Activated CD8-positive, alpha-beta memory T cell treated with anti-CD3 and anti-CD28 coated beads, Interleukin-2, amount 50 U/mL, for 48 hours (primary cell): ENCODE measurements at places on chromosomes 11 and 22.
A peak's percentile ranks its signal among the peaks of the same experiment; 100 is the strongest.

DNA sequence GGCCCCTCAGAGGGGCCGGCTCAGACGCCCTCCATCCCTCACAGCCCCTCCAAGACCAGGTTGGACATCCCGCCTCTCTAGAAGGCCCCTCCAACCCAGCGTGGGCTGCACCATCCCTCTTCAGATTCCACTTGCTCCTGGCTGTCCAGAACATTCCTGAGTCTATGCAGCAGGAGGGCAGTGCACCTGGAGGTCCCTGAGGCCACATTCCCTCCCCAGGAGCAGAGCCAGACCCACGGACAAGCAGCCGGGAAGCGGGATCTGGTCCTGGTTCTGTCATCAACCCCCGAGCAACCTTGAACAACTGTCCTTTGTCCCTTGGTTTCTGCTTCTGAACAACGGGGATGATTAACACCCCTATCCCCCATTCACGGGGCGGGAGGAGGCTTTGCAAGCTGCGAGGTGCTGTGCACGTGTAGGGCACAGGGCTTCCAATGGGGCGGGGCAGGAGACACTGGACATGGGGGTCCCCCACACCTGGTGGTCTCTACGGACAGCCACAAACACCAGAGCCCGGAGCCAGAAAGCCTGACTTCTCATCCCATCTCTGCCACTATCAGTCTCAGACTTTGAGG is 13.2 kb upstream of the PDGFB start:
- no peak for DNase-seq

- DNase-seq = peak; percentile 88
Observed at GRCh38 chr22:25334162-25334490, 114.7 kb downstream of the CRYBB2 start.

DNA sequence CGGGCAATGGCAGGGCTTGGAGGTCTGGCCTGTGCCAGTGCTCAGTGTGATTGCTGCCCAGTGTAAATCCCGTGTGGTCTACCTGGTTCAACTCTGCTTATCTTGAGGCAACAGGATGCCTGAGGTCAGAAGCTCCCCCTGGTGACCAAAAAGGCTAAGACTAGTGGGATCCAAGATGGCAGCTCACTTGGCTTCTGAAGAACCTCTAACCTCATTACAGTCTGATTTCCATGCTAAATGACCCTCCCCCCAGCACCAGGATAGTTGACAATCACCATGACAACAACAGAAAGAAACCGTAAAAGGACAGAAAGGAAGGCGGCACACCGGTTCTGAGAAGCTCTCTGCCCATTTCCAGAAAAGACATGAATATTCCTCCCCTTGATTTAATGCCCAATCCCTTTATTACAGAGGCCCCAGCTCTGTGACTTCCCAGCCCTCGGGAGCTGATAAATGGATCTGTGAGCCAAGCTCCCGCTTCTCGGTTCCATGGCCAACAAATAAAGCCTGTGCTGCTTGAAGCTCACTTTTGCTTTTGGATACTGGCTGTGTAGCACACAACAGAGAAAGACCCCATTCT is 398.4 kb downstream of the CTTN start:
- no peak for DNase-seq

DNA sequence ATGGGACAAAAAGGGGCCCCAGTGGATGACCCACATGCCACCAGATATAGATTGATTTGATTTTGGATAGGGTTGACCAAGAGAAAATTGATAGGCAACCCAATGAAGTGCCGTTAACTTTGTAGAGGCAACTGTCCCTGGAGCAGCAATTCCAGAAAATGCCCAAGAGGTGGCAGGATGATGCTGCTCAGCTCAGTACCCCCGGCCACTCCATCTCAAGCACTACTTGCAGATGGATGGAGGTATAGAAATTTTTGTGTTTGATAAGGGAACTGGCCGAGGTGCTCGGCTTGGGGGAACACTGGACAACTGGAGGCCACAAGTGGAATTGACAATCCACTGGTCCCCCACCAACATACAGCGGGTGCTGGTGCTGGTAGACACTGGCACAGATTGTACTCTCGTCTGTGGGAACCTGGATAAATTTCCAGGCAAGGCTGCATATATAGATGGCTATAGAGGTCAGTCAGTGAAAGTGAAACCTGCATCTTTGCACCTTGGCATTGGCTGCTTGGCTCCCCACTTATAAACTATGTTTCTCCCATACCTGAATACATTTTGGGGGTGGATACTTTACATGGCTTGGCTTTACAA is 86.3 kb downstream of the CCDC83 start:
- no peak for DNase-seq
